ENCODE measurements at places on chromosomes 11 and 22.

GRCh38 chr11:1300569-1301187, 8.8 kb downstream of the TOLLIP start:
- ATAC-seq = no peak

DNA sequence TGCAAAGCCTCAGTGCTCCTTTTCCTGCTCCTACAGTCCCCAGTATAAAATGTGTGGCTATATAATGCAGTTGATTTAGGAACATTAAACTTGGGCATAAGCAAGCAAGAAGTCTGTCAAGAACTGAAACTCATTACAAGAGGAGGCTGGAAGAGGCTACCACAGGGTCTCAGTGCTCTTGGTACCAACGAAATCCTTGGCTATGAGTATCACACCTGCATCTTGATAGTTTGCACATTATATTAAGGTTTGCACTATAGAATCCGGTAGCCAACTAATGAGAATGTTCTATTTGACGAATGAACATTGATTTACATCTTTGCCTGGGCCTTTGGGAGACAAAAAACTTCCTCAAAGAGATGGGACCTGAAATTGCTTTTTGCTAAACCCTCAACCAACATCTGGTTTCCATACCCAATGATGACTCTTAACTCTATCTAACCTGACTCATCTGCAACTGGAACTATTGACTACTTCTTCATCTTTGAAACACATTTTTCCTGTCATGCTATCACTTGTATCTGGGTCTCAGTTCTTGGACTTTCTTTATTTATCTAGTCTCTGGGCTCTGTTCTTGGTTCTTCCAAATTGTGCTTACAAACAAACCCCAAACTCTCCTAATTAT, 207.2 kb upstream of the CTSC start:
- peak; percentile 13 for ATAC-seq

DNA sequence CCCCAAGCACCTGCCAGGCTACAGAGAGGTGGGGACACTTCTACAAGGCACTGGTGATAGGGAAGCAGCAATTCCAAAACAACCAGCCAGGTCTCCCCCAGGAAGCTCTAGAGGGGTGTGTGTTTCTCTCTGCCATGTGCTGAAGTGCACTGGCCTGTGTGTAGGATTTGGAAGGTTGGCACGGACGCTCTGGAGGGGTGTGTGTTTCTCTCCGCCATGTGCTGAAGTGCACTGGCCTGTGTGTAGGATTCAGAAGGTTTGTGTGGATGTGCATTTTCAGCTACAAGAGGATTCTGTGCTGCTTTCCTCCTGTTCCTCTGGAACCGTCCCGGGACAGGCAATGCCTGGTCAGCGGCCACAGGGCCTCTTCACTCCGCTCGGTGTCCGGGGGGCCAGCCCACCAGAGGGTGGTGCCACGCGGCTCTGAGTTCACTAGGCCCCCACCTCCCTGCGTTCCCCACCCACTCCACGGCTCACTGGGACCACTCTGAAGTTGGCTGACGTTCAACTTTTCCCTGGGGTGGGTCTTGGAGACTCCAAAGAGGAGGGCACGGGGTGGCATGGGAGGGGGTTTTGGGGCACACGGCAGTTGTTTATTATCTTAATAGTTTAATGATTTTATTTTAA, 552.8 kb downstream of the BRD1 start:
- no peak for ATAC-seq

DNA sequence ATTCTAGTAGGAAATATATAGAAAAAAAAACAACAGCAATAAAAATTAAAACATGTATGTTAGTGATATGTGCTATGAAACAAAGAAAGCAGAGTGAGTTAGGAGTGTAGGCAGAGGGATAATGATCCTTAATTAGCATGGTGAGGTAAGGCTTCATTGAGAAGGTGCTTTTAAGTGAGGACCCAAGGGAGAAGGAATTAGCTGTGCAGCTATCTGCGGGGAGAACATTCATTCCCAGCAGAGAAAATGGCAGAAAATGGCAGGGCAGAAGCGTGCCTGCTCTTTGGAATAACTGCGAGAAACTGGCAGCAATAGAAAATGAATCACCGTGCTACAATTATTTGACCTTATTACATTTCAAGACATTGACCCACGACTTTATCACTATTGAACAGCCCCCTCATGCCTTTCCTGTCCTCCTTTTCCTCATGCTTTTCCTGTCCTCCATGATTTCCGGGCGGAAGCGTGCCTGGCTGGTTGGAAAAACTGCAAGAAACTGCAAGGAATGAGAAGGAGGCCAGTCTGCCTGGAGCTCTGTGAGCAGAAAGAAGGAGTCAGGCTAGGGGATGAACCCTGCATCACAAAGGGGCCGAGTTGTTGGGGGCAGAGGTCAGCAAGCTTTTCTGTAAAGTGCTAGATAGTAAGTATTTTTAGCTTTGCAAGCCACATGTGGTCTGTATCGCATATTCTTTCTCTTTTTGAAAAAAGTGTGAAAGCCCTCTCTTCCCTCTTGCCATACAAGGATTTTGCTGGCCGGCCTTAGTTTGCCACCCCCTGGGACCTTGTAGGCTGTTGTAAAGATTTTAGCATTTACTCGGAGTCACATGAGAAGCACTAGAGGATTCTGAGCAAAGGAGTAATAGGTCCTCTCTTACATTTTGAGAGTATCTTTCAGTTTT, 37.1 kb upstream of the SWAP70 start:
- no peak for ATAC-seq

- peak; percentile 99 for ATAC-seq
These were observed 63.2 kb upstream of the RRAS2 start for GRCh38 chr11:14422052-14422813.

DNA sequence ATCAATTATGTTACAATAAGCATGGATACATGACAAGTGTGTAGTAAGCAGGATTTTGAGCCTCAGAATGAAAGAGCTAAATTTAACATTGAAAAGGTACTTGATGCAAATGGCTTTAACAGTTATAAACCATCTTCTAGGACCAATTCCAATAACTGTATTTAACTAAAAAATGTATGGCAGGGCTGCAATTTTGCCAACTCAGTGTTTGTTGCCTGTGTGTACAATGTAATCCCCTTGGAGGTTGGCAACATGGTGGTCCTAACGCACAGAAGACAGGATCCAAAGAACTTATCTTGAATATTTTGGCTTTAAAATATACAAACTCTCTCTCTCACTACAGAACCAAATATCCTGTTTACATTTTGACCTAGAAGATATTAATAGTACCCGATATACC, 2314.1 kb downstream of the LRRC4C start:
- no peak for ATAC-seq

GRCh38 chr22:43789452-43789851, 22.7 kb downstream of the EFCAB6 start:
- peak; percentile 98 for ATAC-seq

- ATAC-seq = no peak
These were observed 1.1 kb upstream of the SLC16A8 start for GRCh38 chr22:38085056-38085455.
